ENCODE measurements at places on chromosomes 2 and 18. TPM values are rescaled to one million over a fixed set of nuclear protein-coding genes. Genes with fewer than 3 reads are reported as not detected.

- DNase-seq, result no peak
These were observed 149.4 kb upstream of the SLC1A4 start for GRCh38 chr2:64839844-64840243.

CENPA gene
- 3.5 TPM for polyA plus RNA-seq

DNA sequence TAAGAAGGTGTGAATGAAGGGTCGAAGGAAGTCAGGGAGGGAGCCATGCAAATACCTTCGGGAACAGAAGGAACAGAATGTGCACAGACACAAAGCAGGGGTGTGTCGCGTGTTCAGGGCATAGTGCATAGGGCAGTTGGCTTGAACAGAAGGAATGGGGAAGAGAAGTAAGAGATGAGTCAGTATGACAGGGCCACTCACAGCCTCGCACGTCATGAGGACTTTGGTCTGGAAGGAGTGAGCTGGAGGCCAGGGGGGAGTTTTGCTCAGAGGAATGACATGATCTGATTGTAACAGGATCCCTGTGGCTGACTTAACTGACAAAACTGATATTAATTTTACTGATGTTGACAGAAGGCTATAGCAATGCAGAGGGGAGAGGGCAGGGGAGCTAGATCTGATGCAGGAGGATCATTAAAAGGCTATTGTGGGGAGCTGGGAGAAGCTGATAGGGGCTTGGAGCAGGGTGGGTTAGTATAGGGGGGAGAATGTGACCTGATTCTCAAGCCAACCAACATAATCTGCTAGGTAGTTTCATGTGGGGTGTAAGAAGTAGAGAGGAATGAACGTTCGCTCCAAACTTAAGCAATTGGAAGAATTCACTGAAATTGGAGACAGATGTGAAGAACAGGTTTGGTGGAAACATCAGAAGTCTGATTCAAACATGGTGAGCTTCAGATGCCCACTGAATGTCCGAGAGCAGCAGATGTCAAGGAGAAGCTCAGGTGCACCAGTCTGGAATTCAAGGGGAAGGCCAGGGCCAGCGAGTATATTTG, 60.4 kb upstream of the COPS8 start:
- no peak for DNase-seq

GRCh38 chr2:51013933-51014526, 17.9 kb downstream of the NRXN1 start:
- no peak for DNase-seq

ANKRD44 gene
- polyA plus RNA-seq, result 18.1 TPM

DNA sequence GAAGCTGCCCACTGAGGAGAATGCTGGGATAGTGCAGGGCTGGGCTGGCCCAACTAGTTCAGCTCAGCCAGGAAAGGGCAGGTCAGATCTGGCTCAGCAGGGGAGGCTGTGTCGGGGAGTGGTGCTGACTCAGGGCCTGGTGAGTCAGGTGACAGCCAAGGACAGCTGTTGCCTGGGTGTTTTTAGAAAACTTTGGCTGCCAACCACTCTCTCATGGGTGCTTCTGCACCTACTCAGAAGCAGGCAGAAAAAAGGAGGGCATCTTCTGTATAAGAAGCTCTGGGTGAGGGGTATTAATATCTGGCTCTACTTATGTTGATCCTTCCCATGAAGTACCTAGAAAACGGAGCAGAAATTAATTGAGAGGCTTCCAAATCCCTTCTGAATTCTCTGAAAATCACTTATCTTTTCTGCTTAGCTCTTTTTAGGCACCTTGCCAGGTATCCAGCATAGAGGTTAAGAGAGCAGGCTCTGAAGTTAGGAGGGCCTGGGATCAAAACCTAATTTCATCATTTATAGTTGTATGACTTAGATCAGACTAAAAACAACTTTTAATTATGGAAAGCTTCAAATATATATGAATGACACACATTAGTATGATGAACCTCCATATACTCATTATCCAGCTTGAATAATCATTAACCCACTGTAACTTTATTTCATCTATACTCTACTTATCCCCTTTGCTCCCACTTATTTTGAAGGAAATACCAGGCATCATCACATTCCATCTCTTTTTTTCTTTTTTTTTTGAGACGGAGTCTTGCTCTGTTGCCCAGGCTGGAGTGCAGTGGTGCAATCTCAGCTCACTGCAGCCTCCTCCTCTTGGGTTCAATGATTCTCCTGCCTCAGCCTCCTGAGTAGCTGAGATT, 15.5 kb upstream of the RAB10 start:
- DNase-seq, result no peak

Measured in forelimb muscle (tissue), 1 donor.